ENCODE measurements at places on chromosomes 1 and 21.

GRCh38 chr1:193730017-193730416 is 543.6 kb upstream of the B3GALT2 start:
- DNase-seq, result peak; percentile 35

GRCh38 chr1:65998763-65999583 is 206.3 kb downstream of the PDE4B start:
- DNase-seq, result no peak

- DNase-seq, result no peak
Measured at GRCh38 chr1:107273515-107273914, 132.7 kb downstream of the NTNG1 start.

GRCh38 chr1:3222042-3222692 is 153.2 kb downstream of the PRDM16 start:
- peak; percentile 88 for DNase-seq

DNA sequence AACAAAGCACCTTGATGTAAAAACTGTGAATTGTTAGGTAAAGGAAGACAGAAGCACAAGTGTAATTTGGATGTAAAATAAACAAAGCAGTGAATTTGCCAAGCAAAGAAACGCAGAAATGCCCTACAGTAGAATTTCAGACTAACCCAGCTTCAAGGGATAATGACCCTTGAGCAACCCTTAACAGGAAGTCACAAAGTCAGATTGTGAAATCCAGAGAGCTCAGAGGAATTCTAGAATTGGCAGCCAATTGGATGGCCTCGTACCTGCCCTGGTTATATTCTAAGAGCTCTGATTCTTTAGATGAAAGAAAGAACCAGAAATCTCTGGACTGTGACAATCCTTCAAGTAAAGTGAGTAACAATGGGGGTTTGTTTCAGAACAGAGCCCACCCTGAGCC is 152.7 kb upstream of the CHRM3 start:
- DNase-seq, result peak; percentile 18

DNA sequence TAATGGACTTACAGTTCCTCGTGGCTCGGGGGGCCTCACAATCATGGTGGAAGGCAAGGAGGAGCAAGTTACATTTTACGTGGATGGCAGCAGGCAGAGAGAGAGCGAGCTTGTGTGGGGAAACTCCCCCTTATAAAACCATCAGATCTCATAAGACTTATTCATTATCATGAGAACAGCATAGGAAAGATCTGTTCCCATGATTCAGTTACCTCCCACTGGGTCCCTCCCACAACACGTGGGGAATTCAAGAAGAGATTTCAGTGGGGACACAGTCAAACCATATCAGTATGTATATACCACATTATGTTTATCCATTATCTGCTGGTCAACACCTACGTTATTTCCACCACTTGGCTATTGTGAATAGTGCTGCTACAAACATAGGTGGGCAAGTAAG is 352.3 kb upstream of the B3GALT2 start:
- DNase-seq, result no peak

- DNase-seq, result no peak
Measured at GRCh38 chr1:44442791-44443190, 37.7 kb downstream of the RNF220 start.

- peak; percentile 17 for DNase-seq
Measured at GRCh38 chr1:3096345-3096744, 27.3 kb downstream of the PRDM16 start.

DNA sequence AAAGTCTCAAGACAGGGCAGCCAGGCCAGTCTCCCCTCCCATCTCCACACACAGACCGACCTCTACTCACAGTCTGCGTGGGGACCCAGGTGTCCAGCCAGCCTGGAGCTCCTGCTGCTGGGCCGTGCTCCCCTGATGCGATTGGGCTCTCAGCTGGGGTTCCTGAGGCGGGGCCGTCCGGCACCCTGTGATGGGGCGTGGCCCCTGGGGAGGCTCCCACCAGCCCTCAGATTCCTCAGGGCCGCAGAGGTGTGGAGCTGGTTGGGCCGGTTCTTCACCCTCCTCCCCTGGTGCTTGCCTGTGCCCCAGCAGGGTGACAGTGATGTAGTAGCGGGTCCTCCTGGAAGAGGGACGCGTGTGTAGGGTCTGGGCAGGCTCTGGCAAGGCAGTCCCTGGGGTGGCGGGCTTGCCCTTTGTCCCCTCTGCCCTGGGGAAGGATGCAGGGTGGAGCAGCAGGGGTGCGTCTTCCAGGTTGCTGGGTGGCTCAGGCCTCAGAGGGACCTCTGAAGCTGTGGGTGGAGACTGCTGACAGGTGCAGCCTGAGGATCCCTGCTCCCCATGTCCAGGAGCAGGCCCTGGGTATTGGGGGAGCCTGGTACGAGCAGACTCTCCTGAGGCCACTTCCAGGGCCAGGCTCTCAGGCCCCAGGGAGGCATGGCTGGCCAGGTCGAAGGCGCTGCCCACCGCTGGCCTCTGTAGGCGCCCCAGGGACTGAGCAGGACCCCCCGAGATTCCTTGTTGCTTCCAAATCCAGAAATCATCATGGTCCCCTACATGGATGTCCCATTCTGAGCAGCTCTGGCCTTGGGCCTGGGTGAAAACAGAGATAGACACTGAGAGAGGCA is at the start of gene CRYBG2:
Gene CRYBG2 (minus strand): TSS at position 155 of the 845 bp plus-strand sequence. CDS start 7,473 bp downstream, outside the sequence.
- no peak for DNase-seq

- DNase-seq, result no peak
Measured at GRCh38 chr1:234164098-234164709, 209.1 kb upstream of the COA6 start.

GRCh38 chr1:172467446-172467845 is 23.6 kb upstream of the PIGC start:
- no peak for DNase-seq

GRCh38 chr21:31273278-31273677 is 70.8 kb downstream of the TIAM1 start:
- no peak for DNase-seq

GRCh38 chr1:6498576-6499111 is 7.2 kb upstream of the PLEKHG5 start:
- no peak for DNase-seq

DNA sequence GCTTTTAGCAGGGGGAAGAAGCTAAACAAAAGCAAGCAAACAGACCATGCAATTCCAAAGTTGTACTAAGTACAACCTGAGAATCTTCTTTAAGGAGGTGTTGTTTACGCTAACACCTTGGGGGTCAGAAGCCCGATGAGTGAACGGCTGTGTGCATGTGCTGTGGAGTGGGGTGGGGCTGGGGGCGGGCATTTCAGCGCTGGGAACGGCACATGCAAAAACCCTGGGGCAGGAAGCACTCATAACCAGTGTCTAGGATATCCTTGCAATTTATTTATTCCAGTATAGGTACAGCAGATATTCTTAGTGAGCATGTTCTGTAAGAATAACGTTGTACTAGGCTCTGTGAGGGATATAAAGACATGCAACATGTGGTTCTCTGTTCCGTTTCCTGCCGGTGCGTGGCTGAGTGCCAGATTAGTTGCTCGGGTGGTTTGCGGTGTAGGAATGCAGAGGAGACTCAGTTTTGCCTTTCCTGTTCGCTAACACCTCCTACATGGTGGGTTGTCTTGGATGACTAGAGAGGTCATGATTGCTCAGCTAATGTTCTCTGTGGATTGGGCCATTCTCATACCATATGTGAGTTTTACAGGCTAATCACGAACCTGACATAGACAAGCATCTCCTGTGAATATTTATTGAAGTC is 3.7 kb downstream of the FASLG start:
- peak; percentile 91 for DNase-seq

GRCh38 chr1:108140936-108141335 is 59.2 kb downstream of the SLC25A24 start:
- no peak for DNase-seq

Measured in hematopoietic multipotent progenitor cell treated with erythropoietin and hydrocortisone succinate and interleukin-3 and kit ligand, for 4 days (in vitro differentiated cells).